CD4-positive, alpha-beta T cell treated with Interleukin-2 at 100 ng/mL for 4 hours (primary cell): ENCODE measurements at places on chromosomes 3 and 15.
A peak's percentile ranks its signal among the peaks of the same experiment; 100 is the strongest.

GRCh38 chr3:197356275-197356674 is 57.9 kb upstream of the DLG1 start:
- DNase-seq = no peak

DNA sequence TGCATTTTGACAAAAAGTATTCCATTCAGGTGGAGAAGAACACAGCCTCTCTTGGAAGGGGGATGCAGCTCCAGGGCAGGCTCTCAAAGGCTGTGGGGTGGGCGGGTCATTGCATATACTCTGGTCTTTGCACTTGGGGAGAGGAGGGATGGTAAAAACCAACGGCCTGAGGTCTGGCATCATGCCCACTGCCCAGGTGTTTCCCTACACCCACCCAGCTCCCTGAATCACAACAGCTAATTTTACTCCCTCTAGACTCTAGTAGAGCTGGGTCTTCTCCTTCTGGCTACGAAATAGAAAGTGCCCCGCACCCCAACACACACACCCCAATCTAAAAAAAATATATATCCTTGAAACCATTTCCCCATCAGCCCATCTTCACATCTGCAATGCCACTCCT is 1.0 kb downstream of the MYLK start:
- DNase-seq = no peak

GRCh38 chr3:25365636-25366035 is 62.4 kb upstream of the RARB start:
- no peak for DNase-seq

GRCh38 chr15:62552444-62552843 is 387.4 kb upstream of the C2CD4B start:
- no peak for DNase-seq

DNA sequence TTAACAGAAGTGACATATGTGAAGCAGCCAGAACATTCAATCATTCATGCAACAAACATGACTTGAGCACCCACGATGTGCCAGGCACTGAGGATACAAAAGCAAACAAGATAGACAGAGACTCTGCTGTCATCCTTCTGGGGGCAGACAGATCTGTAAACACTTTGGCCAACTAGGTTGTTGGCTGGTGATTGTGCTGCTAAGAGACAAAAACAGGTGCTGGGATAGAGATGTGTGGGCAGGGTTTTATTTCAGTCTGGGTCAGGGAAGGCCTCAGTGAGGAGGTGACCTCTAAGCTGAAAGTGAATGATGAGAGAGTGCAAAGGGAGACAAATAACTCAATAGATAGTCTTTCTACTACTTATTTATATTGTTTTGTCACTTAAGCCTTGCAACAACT is 147.0 kb upstream of the VEPH1 start:
- DNase-seq = no peak

- DNase-seq = no peak
Measured at GRCh38 chr3:187989575-187990153, 164.3 kb upstream of the LPP start.

DNA sequence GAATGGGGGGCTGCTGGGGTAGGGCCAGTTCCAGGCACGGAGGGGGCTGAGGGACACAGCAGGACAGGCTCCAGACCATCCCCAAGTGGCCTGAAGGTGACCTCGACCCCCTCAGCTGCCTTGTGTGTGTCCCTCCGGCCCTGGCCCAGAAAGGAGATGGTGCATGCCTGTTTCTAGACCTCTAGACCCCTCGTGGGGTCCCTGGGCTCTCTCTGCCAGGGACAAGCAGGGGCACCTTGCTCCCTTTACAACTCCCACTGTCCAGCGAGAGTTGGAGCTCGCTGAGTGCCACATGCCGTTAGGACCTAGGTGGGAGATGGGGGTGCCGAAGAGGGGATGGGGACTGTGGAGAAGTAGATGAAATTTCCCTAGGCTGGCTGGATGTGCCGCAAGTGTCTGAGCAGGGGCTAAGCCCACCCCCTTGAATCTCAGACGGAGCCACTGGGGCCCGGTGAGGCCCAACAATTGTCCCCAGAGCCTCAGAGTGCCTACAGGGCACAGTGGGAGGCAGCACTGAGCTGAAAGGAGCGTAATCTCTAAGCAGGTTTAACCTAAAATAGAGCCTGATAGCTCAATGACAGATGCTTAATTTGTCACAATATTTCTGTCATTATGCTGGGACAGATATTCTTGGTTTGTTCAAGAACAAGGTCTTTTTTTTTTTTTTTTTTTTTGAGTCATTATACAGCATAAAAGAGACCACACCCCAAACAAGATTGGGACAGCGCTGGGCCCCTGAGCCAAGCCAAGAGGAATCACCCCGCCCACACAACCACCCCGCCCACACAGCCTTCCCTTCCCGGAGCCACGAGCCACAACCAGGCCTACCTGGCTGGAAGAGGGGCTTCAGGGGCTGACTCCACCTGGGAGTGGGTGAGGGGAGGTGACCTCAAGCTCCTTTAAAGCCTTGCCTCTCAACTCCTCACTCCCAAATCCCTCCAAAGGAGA is 23.6 kb upstream of the KLF13 start:
- DNase-seq = peak; percentile 19

DNA sequence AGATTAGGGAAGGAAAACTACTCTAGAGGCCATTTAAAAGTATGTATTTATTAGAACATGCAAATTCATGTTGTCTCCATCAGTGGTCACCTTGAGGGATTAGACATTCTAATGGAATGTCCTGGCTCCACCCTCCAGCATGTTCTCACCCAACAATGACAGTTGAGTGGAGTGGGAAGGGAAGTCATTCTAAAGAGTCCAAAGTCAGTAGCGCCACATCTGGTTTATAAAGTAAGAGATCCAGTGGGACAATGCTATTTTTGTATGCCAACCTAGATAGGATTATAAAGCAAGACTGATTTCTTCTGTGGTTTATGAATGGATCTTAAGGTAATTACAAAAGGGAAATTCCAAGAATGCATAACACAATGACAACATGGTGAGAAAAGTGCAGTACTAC is 33.3 kb downstream of the SLC24A1 start:
- DNase-seq = no peak

GRCh38 chr3:61985020-61985419 is 388.3 kb downstream of the FEZF2 start:
- DNase-seq = no peak

DNA sequence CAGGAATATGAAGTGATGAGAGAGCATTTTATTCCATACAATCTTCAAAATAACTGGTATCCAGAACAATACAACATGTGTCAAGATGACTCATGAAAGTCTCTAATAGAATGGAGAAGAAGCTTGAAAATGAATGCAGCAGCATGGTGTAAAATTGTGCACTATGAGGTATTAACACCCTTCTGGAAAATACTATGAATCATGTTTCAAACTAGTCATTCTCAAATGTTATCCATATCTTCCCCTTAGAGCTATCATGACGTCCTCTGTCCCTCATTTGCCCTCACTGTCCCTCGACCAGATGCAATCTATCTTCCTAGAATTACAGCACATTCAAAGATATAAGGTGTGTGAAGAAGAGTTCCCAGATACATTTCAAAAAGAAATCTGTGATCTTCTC is 198.2 kb downstream of the NECTIN3 start:
- DNase-seq = no peak
